ENCODE measurements at places on chromosomes 4 and X.

GRCh38 chrX:9253211-9253610, 211.6 kb upstream of the TBL1X start:
- DNase-seq = no peak

GRCh38 chr4:109233570-109233969, 68.9 kb downstream of the COL25A1 start:
- DNase-seq = no peak

DNA sequence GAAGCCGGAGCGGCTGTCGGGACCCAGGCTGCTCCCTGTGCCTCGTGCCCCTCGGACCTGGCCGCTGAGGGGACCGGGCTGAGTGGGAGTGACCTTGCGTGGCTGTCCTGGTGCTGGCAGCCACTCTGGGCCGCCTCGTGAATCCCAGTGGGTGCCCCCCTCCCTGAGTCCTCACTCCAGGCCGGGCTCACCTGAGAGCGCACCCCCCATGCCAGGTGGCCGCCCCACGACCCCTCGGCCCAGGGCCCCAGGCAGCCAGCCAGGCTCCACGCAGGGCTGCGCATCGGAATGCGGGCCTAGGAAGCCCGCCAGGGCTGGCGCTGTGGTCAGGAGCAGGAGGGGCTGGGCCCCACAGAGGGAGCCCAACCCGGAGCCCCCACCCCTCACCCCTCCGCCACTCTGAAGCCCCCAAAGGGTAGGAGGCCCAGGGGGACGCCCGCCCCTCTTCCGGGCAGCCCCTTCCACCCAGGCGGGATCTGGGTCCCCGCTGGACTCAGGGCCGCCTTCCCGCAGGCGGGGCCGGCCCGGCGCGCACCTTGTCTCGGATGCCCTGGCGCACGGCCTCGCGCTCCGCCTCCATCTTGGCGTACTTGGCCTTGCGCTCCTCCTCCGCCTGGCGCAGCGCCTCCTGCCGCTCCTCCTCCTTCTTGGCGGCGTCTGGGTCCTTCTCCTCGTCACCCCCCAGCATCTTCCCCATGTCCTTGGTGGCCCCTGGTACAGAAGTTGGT, 33.9 kb downstream of the CPLX1 start:
- no peak for DNase-seq

DNA sequence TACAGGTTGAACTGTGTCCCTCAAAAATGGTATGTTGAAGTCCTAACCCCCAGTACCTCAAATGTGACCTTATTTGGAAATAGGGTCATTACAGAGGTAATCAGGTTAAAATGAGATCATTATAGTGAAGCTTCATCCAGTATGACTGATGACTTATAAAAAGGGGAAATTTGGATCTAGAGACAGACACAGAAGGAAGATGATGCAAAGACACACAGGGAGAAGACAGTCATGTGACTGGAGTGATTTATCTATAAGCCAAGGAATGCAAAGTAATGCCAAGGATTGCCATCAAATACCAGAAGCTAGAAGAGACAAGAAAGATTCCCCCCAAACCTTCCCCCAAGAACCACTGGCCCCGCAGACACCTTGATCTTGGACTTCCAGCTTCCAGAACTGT, 155.2 kb downstream of the RBMX2 start:
- no peak for DNase-seq

- no peak for DNase-seq
These were observed 14.1 kb downstream of the GAK start for GRCh38 chr4:917992-918391.

DNA sequence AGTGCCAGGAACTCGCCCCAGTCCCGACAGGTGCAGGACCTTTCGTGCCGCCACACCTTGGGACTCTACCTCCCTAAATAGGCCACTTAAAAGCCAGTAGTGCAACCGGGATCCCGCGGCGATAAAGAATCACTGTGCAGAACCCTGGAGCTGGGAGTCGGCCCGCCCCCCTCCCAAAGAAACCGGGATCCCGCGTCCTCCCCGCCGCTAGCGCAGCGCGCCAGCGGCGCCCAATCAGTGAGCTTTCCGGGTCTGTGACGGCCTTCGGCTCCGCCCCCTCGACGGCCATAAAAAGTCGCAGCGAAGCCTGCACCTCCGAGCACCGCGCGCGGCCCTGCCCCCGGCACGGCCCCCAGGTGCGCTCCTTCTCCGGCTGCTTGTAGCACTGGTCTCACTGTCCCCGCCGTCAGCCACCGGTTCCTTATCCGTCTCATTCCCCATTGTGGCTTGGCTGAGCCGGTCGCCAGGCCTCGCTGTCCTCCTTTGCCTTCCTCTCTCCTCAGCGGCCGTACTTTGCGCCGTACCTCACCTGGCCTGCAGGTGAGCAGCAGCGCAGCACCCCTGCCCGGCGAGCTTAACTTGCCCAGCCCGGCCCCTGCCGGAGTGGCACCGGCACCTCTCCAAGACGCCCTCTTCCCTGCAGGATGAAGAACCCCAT, at the start of gene LRAT:
TSS of gene LRAT (plus strand) at position 318 of the 658 bp plus-strand sequence. CDS start at position 645, 327 bp downstream.
- DNase-seq = no peak

GRCh38 chrX:102042372-102043325, 82.8 kb upstream of the TCEAL2 start:
- peak; percentile 42 for DNase-seq
